ENCODE measurements at places on chromosomes 2 and 18.

- DNase-seq, result no peak
These were observed 927.0 kb upstream of the CRIM1 start for GRCh38 chr2:35428548-35428947.

DNA sequence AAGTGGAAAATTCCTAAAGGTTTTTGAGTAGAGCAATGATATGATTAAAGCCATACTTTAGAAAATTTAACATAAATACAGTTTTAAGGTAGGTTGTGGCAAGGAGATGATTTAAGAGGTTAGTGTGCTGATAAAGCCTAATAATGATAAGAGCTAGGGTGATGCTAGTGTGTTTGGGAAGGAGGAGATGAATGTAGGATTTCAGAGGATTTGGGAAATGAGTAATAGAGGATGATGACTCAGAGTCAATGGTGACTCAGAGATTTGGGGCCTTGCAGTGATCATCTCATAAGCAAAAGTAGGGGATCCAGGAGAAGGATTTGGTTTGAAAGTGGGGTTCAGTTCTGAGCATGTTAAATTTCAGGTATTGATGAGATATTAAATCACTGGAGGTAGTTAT is 23.3 kb downstream of the STAMBP start:
- no peak for DNase-seq

GRCh38 chr2:19205983-19206533 is 152.4 kb downstream of the OSR1 start:
- no peak for DNase-seq

GRCh38 chr2:56449449-56449860 is 265.7 kb downstream of the CCDC85A start:
- no peak for DNase-seq

- no peak for DNase-seq
These were observed 63.1 kb upstream of the B3GNT7 start for GRCh38 chr2:231332388-231332787.
